Mesothelial cell of epicardium (in vitro differentiated cells): ENCODE measurements at places on chromosomes 2 and 18.

GRCh38 chr2:234963773-234964615, 12.2 kb downstream of the SH3BP4 start:
- peaks cover 11% of the 10 kb centered on the region for H3K36me3 ChIP-seq
- H3K27me3 ChIP-seq = no peaks in the 10 kb centered on the region
- peaks cover 31% of the 10 kb centered on the region for H3K4me1 ChIP-seq
- DNase-seq = no peak
- peak overlapping the region; percentile 50 for H3K27ac ChIP-seq

- no peak overlapping the region for H3K4me3 ChIP-seq
- H3K4me1 ChIP-seq = peaks cover 4% of the 10 kb centered on the region
- no peaks in the 10 kb centered on the region for H3K36me3 ChIP-seq
These were observed 268.8 kb downstream of the CYP26B1 start for GRCh38 chr2:71878626-71879508.

DNA sequence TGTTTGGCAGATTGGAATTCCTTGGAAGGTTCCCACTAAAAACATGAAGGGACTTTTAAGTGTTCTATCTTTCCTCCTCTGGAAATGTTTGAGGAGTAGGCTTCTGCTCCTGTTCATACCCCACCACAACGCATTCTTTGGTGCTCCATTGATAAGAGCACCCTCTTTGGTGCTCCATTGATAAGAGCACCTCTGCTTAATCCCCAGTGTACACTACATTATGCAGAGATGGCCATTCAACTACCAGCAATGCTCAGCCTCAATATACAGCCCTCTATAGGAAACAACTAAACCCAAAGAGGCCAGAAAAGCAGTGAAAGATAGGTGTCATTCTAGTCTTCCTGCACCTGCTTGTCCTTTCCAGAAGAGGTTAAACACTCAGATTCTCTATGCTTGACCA, 1.8 kb upstream of the CHAC2 start:
- peaks cover 9% of the 10 kb centered on the region for H3K4me1 ChIP-seq
- H3K27ac ChIP-seq = no peak overlapping the region
- DNase-seq = no peak
- H3K4me3 ChIP-seq = no peak overlapping the region
- peaks cover 14% of the 10 kb centered on the region for H3K36me3 ChIP-seq

DNA sequence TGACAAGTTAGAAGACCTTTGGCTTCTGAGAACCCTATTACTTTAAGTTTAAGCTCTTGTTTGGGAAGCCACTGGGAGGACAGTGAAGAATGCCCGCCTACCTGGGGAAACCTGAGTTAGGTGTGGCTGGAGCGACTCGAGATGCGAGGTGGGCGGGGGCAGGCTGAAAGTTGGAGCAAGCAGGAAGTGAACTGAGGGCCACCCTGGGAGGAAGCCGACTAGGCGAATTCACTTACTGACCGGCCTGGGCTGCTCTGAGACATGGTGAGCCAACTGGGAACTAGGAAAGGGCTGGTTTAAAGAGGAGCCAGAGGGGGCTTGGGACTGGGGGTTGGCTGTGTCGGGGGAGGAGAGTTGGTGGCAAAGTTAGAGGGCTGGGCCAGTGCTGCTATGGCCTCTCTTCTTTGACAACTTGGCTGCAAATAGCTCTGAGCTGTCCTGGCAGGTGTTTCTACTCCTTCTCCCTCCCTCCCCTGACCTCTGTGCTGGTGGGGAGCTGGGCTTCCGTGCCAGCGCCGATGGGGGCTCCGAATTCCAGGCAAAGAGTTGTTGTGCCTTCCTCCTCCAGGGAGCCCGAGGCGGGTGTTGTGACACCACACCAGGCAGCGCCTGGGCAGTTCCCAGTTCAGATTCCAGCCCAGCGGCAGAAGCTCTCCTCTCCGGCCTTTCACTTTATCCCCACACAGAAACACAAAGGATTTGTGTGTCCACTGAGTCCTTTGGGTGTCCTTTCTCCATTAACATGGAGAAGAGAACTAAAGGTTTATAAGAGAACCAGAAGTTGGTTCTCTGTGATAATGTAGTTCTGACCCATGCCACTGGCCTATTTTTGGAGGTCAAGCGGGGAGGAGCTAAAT, at the start of gene VAMP8:
VAMP8 (plus strand) TSS at position 201 of the 857 bp plus-strand sequence; CDS start at position 262, 61 bp downstream.
- peak within 1 kb of the TSS; percentile 96 for H3K27ac ChIP-seq
- peaks cover 2% of the 10 kb centered on the region for H3K27me3 ChIP-seq
- peak within 1 kb of the TSS; percentile 79 for H3K4me3 ChIP-seq
- peaks cover 7% of the 10 kb centered on the region for H3K36me3 ChIP-seq
- peak; percentile 57 for DNase-seq

- no peaks in the 10 kb centered on the region for H3K27me3 ChIP-seq
- H3K4me1 ChIP-seq = no peaks in the 10 kb centered on the region
- H3K27ac ChIP-seq = no peak overlapping the region
- H3K4me3 ChIP-seq = no peak overlapping the region
- DNase-seq = no peak
These were observed 16.9 kb downstream of the ERCC3 start for GRCh38 chr2:127277028-127277427.

DNA sequence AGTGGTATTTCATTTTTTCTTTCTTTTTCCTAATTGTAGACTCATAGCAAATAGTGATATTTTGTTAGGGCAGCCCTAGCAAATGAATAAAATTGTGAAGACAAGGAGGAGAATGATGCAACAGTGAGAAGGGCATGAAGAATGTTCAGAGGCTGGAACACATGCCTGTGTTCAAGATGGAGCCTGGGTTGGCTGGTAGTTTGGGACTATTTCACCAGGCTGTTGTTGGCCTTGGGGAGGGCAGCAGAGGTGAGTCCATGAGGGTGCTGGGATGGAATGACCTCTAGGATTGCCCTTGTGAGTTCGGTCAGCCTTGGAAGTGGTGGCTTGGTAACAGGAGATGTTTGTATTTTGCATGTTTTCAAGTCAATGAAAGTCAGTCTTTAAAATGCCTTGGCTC, 10.1 kb upstream of the CDC42EP3 start:
- no peak overlapping the region for H3K4me3 ChIP-seq
- H3K4me1 ChIP-seq = no peaks in the 10 kb centered on the region
- H3K27me3 ChIP-seq = no peaks in the 10 kb centered on the region

- H3K27ac ChIP-seq = no peak overlapping the region
- no peak for DNase-seq
- peaks cover 5% of the 10 kb centered on the region for H3K4me1 ChIP-seq
- no peaks in the 10 kb centered on the region for H3K36me3 ChIP-seq
These were observed 599.4 kb downstream of the RNF144A start for GRCh38 chr2:7516484-7517063.

- no peaks in the 10 kb centered on the region for H3K27me3 ChIP-seq
- no peak overlapping the region for H3K4me3 ChIP-seq
- no peak for DNase-seq
- H3K36me3 ChIP-seq = no peaks in the 10 kb centered on the region
- H3K27ac ChIP-seq = no peak overlapping the region
- H3K4me1 ChIP-seq = peaks cover 23% of the 10 kb centered on the region
These were observed 31.2 kb downstream of the PIEZO2 start for GRCh38 chr18:11118051-11118766.

DNA sequence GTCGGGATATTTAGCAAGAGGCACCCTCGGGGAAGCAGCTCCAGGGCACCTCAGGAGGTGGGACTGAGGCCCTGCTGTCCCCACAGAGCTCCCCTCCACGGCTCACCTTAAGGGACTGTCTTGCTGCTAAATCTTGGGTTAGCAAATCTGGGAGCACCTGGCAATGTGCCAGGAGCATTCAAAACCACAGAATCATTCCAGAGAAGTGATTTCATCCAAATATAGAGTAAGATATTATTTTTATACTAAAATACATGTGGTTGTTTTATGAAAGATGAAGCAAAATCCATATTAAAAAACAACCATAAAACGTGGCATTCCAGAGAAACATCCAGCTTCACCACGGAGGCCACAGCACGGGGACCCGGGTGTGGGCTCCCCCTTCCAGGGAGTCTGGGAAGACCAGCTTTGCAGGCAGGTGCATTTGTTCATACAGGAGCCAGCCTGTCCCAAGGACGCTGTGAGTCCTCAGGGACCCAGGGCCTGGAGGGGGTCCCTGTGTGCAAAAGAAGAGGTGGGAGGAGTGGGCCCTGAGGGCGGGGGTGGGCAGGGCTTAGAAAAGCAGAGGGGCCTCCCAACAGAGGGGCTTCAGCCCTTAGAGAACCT, 16.3 kb downstream of the HS1BP3 start:
- peaks cover 23% of the 10 kb centered on the region for H3K4me1 ChIP-seq
- no peak overlapping the region for H3K4me3 ChIP-seq
- H3K36me3 ChIP-seq = peaks cover 9% of the 10 kb centered on the region
- no peaks in the 10 kb centered on the region for H3K27me3 ChIP-seq
- no peak for DNase-seq

GRCh38 chr2:59435635-59436034, 1117.8 kb downstream of the BCL11A start:
- no peak overlapping the region for H3K4me3 ChIP-seq
- no peak overlapping the region for H3K27ac ChIP-seq
- peaks cover 9% of the 10 kb centered on the region for H3K36me3 ChIP-seq
- no peak for DNase-seq

DNA sequence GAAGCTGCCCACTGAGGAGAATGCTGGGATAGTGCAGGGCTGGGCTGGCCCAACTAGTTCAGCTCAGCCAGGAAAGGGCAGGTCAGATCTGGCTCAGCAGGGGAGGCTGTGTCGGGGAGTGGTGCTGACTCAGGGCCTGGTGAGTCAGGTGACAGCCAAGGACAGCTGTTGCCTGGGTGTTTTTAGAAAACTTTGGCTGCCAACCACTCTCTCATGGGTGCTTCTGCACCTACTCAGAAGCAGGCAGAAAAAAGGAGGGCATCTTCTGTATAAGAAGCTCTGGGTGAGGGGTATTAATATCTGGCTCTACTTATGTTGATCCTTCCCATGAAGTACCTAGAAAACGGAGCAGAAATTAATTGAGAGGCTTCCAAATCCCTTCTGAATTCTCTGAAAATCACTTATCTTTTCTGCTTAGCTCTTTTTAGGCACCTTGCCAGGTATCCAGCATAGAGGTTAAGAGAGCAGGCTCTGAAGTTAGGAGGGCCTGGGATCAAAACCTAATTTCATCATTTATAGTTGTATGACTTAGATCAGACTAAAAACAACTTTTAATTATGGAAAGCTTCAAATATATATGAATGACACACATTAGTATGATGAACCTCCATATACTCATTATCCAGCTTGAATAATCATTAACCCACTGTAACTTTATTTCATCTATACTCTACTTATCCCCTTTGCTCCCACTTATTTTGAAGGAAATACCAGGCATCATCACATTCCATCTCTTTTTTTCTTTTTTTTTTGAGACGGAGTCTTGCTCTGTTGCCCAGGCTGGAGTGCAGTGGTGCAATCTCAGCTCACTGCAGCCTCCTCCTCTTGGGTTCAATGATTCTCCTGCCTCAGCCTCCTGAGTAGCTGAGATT, 15.5 kb upstream of the RAB10 start:
- no peaks in the 10 kb centered on the region for H3K36me3 ChIP-seq
- H3K27ac ChIP-seq = peak overlapping the region; percentile 39
- peaks cover 11% of the 10 kb centered on the region for H3K4me1 ChIP-seq
- no peak overlapping the region for H3K4me3 ChIP-seq
- no peak for DNase-seq

DNA sequence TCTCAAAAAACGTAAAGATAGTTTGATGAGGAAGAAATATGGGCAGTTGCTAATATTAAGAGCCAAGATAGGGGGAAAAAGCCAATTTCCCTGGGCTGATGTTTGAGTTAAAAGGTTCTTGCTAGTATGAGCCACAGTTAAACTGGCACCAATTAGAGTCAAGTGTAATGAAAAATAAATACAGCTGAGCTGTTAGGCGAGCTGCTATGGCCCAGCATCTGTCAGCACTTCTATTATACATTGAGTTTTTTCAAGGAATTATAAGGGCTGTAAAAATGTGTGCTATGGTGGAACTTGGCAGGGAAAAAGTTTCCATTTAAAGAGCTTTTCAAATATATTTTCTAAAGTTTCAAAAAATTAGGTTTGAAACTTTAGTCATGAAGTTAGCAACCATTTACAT, 279.6 kb downstream of the CYRIA start:
- H3K36me3 ChIP-seq = no peaks in the 10 kb centered on the region
- no peak for DNase-seq
- no peak overlapping the region for H3K4me3 ChIP-seq

DNA sequence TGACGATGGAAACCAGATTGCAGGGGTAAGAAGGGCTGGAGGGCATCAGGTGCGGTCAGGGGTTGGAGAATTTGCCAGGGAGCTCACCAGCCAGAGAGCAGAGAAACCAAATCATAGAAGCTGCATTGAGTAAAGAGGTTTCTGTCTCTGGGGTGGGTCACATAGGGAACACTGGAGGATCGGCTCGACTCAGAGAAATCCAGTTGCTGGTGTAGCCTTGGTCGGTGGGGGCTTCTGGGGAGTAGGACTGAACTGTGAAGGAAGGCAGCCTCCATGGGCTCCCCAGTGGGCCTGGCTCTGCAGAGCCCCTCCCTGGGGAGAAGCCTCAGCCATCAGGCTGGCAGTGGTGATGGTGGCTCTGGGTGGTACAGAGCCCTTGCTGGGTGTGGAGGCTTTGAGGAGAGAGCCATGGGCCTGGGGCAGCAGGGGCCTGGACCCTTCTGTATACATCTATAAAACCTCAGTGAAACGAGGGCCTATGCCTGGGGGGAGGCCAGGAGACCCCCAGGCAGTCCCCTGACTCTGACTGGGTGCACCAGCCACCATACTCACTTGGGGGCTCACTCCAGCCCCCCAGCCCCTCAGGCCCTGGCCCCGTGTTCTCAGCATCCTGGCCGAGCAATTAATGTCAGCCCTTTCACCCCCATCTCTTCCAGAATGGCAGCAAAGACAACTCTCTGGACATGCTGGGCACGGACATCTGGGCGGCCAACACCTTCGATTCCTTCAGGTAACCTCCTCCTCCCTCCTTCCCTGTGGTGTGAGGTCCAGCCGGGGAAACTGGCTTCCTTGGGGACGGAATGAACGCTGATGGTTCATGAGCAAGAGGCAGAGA, 124.5 kb downstream of the CTIF start:
- DNase-seq = no peak
- H3K27me3 ChIP-seq = no peaks in the 10 kb centered on the region
- H3K4me3 ChIP-seq = no peak overlapping the region

DNA sequence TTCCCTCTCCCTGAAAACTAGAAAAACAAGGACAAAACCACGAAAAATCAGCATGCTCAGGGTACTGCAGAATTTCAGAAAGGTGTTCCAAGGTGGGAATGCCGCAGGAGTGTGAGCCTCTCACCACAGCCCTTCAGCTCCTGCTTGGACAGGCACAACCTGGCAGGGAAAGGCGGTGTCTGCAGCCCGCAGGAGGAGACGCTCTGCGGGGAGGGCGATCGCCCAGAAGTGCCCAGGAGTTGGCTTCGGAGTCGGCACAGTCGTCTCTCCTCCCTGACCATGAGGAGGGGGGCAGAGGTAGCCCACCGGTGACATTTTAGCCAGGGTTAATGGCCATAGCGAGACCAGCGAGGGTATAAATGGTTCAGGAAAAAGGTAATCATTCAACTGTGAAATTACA, 57.2 kb downstream of the TMEM18 start:
- peaks cover 8% of the 10 kb centered on the region for H3K27me3 ChIP-seq
- no peaks in the 10 kb centered on the region for H3K4me1 ChIP-seq
- no peaks in the 10 kb centered on the region for H3K36me3 ChIP-seq
- H3K27ac ChIP-seq = no peak overlapping the region
- no peak for DNase-seq

DNA sequence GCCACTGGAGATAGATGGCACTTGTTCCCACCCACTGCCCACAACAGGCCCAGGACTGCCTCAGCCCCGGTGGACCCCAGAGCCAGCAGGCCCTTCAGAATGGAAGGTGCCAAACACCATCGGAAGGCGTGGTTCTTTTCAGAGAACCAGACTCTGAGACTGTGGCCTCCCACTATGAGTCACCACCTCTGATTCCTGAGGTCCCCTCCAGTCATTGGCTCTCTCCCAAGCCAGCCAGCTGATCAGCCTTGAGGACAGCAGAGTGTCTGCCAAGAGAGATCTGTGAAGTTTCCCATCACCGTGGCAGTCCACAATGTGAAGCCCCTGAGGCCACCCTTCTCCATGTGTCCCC, 10.4 kb upstream of the MAP3K2 start:
- H3K27me3 ChIP-seq = no peaks in the 10 kb centered on the region
- H3K27ac ChIP-seq = peak overlapping the region; percentile 85
- peaks cover 10% of the 10 kb centered on the region for H3K36me3 ChIP-seq
- no peak for DNase-seq
